ENCODE measurements at places on chromosomes 1 and 21.

- DNase-seq: no peak
These were observed 81.8 kb downstream of the RGS7 start for GRCh38 chr1:241275226-241275625.

DNA sequence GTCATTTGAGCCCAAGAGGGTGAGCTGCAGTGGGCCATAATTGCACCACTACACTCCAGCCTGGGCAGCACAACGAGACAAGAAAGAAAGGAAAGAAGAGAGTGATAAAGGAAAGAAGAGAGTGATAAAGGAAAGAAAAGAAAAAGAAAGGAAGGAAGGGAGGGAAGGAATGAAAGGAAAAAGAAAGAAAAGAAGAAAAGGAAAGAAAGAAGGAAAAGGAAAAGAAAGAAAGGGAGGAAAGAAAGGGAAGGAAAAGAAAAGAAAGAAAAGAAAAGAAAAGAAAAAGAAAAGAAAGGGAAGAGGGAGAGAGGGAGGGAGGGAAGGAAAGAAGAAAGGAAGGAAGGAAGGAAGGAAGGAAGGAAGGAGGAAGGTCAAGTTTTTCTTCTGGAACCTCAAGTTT, 17.5 kb downstream of the TRIT1 start:
- no peak for DNase-seq

GRCh38 chr1:181105134-181106021, 16.9 kb downstream of the IER5 start:
- DNase-seq: no peak

GRCh38 chr1:177511036-177511435, 340.3 kb downstream of the BRINP2 start:
- no peak for DNase-seq

GRCh38 chr1:66335859-66336640, 197.9 kb upstream of the SGIP1 start:
- no peak for DNase-seq

DNA sequence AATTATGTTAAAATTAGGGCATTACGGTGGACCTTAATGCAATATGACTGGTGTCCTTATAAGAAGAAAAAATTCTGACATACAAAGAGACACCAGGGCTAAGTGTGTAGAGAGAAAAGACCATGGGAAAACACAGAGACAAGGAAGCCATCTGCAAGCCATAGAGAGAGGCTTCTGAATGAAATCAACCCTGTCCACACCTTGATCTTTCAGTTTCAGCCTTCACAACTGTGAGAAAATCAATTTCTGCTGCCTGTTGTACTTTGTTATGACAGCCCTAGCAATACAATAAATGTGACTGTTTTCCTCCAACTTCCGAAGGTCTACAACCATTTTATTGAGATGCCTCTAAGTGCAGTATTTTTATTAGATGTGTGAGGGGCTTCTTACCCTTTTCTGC, 1407.2 kb downstream of the MRPL39 start:
- DNase-seq: no peak

DNA sequence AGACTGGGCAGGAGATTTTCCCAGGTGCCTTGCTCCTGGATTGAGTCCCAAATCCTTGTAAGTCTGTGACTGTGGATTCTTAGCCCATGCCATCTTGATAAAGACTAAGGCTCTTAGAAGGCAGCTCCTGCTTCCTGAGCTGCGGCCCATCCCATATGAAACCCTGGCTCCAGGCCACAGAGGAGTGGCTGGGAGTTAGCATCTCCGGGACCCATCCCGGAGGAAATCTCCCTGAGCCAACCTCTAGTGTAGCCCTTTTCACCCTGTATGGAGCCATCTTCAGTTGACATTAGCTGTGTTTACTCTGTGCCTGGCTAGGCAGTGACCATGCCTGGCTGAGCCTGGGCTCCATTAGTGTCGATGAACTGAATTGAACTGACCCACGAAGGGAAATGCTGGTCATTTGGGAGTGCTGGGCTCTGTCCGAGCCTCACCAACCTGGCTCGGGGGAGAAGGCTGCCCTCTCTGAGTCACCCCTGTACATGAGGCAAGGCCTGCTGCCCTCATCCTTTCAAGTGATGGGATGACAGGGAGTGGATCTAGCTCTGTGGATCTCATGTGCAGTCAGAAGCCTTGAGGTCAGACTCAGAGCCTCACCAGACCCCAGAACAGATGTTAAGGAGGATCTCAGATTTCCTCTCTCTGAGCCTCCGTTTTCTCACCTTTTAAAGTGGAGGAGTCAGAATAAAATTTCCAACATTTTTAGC, 37.5 kb downstream of the LGR6 start:
- DNase-seq: no peak

DNA sequence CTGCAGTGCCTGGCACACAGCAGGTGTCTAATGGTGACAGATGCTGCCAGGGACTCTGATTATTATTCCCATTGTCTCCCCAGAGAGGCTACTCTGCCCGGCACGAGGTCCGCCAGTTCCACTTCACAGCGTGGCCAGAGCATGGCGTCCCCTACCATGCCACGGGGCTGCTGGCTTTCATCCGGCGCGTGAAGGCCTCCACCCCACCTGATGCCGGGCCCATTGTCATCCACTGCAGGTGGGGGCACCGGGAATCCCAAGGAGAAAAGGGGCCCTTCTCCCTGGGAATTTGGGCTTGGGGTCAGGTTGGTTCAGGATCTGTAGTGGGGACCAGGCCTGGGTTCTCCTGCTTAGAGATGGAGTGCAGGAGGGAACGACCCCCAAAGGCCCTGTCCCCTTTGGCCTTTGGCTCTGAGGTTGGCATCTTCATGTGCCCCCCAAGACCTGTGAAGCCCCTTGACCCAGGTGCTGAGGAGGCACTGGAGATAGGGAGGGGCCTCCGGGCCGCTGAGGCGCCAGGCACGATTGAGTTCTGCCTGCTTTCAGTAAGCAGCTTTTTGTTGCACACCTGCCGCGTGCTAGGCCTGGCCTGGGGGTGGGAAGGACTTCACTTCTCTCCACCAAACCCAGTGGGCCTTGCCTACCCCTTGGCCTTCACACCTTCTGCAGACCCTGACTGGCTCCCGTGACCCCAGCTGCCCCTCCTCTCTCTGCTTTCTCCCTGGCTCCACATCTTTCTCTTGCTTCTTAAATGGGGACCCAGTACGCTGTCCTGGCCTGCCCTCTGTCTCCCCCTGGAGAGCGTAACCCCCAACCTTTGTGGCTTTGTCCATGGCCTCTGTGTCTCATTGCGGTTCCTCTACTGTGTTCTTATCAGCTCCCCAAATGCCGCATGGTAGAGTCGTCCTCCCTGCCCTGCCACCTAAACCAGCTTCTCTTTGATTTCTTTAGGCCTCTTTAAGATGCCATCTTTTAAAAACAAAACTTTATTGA, 76.4 kb downstream of the PTPRU start:
- DNase-seq: no peak

GRCh38 chr1:179743679-179744400, 749 bp downstream of the FAM163A start:
- no peak for DNase-seq
